Stimulated activated CD8-positive, alpha-beta memory T cell treated with anti-CD3 and anti-CD28 coated beads, Interleukin-4, amount 100 ng/mL, for 4 hours (primary cell): ENCODE measurements at places on chromosomes 7 and 10.

- DNase-seq, result no peak
These were observed 101.6 kb downstream of the RAPGEF5 start for GRCh38 chr7:22255342-22255741.

DNA sequence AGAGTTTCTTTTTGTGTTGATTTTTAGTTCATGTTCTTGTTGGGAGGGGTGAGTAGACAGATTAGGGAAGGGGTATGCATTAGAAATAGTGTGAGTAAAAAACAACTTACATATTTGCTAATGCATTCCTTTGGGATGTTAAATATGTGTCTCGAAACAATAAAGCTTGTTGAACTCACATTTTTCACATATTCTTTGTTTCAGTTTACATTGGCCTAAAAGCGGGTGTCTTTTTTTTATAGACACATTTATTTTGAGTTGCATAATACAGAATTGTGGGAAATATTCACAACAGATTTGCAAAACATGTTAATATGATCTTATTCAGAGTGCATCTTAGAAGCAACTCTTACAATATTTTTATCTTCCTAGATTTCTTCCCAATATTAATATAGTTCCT lies 337.5 kb upstream of the CNTNAP2 start:
- DNase-seq, result no peak

- no peak for DNase-seq
These were observed 35.8 kb downstream of the ADRB1 start for GRCh38 chr10:114079421-114079820.

DNA sequence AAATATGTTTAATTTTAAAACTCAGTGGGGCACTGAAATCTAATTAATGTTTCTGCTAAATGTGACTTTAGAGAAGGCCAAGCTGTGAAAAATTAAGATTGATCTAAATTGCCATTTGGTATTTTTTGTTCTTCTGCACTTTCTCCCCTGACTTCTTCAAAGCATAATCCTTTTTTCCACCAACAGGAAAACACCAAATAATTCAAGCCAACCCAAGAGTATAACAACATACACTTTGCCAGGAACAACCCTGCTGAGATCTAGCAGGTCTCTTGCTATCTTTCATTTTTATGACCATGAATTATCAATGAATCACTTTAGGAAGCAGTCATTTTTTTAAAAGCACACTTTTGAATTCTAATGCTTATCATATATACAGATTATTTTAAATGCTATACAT lies 100.1 kb downstream of the USP6NL start:
- DNase-seq, result no peak

DNA sequence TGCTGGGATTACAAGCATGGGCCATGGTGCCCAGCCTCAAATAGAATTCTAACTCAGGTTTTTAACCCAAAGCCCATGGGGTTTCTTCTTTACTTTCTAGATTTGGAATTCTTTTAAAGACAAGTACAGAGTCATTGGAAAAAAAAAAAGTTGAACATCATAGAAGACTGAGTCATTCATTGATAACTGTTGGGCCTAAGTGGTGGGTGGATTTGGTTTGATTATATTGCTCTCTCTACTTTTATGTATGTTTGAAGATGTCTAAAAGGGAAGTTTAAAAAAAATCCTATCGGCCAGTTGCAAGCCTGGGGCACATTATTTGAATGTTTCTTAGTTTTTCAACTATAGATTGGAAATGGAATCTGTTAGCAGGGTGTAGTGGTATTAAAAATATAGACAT lies 49.7 kb downstream of the INPP5F start:
- no peak for DNase-seq

DNA sequence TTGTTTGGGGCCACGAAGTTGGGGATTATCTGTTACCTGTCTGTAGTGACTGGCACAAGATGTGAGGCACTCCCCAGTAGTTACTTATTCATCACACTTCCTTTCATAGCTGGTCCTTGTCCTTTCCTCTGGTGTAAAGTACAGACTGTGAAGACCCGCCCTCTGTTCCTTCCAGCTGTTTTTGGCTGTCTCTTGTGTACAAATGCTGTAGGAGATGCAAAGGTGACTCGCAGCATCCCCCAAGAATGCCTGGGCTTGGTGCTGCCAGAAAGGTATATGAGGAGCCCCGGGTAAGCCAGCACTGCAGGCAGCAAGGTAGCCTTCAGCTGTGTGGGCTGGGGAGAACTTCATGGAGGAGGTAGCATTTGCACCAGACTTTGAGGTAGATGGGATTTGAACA lies 236.6 kb downstream of the EBF3 start:
- no peak for DNase-seq

DNA sequence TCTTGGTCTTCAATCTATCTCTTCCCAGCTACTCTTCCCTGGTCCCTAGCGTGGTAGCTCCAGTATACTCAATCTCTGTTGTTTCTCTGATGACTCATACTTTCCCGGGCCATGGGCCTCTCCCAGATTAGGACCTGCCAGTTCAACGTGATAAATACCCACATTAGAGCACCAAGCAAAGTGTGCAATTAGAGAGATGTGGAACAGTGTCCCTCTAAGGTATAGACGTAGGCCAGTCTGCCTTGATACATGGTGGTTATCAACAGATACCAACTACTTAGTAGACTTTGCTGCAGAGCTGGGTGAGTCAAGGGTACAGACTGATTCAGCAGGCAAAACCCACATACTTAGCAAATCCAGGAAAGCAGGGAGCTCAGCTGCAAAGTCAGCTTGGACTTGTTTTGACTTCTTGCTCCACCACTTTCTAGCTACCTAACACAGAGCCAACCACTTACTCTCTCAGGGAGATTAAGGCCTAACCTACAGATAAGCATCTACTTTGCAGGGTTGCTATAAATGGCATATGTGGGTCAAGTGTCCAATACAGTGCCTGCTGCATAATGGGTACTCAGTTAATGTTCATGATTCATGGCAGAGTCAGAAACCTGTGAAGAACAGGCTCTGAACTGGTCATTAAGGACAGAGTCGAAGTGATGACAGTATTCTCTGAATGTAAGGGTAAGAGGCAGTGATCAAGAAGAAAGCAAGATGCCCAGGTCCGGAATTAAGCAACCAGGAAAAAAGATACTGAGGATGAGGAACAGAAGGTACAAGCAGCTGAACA lies 176.1 kb downstream of the CHN2 start:
- DNase-seq, result no peak

- DNase-seq, result no peak
These were observed 46.5 kb downstream of the FAS start for GRCh38 chr10:89037096-89037495.

DNA sequence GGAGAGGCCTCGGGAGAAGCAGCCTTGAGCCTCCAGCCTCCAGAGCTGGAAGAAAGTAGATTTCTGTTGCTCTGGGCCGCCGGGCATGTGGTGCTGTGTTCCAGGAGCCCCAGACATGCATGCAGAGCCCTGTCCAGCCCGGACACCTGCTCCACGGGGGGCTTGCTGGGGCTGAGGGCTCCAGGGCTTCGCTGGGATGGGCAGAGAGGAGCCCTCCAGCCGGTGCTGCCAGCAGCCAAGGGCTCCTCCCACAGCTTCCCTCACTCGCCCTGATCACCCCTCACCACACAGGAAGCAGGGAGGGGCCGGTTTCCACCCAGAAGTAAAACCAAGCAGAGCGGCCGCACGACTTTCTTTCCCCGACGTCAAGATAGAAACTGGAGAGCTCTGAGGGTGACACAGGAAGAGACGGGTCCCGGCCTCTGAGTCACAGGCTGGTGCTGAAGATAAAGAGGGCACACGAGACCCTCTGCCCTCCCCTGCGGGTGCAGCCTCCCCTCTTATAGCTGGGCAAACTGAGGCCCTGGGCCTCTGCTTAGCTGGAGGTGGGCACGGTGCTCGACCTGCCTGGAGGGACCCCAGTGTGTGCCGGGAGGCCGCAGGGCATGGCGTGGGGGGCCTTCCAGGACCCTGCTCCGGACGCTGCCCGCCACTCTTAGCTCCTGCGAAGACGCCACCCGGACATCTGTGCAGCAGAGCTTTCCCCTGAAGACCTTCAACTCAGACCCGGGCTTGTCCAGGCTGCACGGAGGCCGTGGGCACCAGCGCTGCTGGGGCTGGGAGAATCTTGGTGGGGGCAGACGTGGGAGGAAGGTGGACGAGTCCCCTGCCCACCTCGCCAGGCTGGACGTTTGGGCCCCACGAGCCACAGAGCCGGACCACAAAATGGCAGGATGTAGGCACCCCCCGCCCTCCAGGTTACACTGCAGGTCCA lies 31.1 kb downstream of the ADAP1 start:
- DNase-seq, result peak; percentile 78

- no peak for DNase-seq
These were observed 347.5 kb upstream of the ZMIZ1 start for GRCh38 chr10:78721231-78721630.

DNA sequence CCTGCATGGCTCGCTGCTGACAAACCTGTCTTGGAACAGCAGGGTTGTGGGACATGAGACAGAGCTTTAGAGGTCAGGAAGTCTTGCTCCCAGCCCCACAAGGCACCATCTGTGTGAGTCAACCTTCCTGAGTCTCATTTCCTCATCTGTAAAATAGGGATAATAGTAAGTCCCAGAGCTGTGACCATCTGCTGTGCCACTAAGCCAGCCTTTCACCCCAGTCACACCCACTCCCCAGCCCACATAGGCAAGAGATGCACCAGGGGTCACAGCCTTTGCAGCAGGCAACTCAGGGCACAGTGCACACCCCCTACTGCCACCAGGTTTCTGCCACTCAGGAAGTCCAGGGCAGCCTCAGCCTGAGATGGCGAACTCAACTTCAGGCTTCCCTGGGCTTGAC lies 29.4 kb upstream of the CDH23 start:
- DNase-seq, result no peak

- no peak for DNase-seq
These were observed 172.3 kb downstream of the IMMP2L start for GRCh38 chr7:111390000-111390399.

DNA sequence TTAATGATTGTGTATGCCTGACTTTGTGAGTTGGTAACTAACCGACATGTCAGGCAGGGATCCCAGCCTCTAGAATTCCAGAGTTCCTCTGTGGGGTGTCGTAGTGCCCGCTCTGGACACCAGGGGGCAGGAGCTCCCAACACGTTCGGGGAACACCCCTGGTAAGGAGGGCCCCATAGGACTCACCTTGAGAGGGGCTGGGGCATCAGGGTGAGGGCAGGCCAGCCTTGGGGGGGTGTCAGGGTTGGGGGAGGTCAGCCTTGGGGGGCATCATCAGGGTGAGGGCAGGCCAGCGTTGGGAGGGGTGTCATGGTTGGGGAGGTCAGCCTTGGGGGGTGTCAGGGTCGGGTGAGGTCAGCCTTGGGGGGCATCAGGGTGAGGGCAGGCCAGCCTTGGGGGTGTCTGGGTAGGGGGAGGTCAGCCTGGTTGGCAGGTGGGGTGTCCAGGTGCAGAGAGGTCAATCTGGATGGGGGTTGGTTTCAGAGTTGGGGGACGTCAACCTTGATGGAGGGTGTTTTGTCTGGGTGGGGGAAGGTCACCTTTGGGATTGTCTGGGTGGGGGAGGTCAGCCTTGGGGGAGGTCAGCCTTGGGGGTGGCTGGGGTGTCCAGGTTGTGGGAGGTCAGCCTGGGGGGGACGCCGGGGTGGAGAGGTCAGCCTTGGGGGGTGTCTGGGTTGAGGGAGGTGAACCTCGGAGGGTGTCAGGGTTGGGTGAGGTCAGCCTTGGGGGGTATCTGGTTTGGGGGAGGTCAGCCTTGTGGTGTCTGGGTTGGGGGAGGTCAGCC lies 45.6 kb upstream of the SUN1 start:
- DNase-seq, result peak; percentile 34

GRCh38 chr10:128257428-128257827 lies 131.2 kb upstream of the MKI67 start:
- no peak for DNase-seq

DNA sequence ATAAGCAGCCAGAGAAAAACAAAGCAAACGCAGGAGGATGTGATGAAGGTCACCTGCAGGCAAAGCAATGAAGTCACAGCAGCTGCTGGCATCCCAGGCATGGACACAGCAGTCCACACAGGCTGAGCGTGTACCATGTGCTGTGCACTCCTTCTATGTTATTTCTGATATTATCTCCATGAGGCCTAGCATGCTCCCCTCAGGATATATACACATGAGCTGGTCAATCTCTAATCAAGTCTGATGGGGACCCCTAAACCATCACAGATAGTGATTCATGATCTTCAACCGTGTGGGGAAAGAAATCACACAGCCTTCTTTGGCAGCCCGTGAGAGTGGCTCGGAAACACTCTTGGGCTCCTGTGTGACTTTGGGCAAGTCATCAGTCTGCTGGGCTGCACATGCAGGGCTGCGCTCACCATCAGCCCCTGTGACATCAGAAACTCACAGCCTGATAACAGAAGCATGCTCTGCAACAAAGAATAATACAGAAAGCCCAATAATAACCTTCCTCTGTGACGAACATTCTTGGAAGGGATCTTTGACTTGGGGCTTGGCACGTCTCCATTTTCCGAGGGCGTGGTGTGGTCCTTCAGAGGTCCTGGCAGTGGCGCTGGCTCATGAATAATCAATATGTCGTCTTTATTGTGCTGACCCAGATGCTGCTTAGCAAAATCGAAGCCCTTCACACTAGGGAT lies 83.0 kb upstream of the ATP6V0A4 start:
- DNase-seq, result no peak

DNA sequence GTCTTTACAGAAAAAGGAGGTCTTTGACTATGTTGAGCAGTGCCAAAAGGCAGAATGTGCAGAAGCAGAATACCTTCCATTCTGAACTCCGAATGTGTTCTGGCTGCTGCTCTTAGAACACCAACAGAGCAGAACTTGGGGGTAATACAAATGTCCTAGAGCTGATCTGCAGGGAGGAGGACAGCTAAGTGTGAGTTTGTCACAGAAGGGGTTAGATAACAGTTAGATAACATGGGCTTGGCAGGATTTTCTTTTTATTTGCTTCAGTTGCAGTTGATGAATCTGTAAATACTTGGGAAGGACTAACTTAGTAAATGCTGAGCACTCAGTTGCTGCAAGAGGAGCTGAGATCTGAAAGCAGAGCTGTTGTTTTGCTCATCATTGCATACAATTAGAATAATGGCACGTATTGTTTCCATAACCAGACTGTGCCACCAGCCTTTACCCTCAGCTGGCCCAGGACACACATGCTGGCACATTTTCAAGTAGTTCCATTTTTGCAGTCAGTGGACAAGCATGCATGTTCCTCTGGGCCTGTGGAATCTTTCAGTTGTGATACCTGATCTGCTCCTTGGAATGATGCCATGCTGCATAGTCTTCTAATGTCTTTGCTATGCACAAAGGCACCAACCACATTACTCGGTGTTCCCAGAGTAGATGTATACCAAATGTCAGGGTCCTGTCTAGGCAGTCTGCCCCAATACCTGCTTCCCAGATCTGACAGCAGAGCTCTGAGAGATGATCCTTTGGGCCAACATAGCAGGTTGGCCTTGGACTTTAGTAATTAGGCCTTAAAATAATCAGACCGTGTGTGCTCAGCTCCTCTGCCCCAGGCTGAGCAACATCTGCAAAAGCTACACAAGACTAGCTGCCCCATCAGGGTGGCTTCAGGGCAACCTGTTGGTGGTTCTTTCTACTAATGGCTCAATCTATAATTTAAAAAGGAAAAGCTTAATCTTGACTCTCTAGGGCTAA lies 55.7 kb downstream of the GSDME start:
- no peak for DNase-seq

DNA sequence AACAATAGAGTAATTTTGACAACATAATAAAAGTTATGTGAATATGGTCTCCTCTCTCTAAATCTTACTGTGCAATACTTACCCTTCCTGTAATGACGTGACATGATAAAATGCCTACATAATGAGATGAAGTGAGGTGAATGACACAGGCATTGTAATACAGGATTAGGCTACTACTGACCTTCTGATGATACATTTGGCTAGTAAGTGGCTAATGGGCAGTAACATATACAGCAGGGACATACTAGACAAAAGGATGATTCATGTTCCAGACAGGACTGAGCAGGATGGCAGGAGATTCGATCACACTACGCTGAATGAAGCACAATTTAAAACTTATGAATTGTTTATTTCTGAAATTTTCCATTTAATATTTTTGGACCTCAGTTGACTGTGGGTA lies 4.7 kb downstream of the C10orf88 start:
- DNase-seq, result no peak
